ENCODE measurements at places on chromosomes 2 and 18.

DNA sequence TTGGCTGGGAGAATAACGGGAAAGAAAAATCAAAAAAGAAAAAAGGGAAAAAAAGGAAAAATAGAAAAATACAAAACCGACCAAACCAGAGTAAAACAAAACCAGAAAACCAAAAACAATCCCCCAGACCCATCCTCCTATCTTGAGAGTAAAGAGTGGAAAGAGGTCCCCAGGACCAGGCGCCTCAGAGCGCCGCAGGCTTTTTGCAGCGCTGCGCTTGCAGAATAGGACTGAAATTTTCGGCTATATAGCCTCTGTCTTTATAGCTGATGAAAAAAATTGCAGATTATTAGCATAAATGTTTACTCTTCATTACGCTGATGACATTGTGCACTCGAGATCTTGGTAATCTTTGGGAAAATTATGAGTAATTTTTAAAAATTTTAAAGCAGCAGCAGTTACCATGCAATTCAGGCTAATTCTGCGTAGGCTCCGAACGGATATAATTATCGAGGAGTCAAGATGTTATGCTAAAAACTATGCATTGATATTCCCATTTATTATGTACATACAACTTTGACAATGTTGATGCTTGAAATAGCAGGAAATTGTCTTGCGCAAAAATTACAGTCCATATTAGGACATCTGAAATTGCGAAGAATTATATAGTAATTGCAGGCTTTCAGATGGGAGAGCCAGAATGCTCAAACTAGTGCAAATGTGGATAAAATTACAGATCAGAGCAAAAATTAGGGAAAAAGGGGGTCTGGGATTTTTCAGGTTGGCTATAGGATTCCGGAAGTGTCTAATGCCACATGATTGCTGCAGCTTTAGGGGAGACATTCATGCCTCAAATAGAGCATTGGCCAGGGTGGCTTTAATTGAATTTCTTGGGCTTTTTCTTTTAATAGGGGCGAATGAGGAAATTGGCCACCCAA lies 8.3 kb downstream of the DLX1 start:
- DNase-seq = no peak

GRCh38 chr2:24211408-24211807 lies 36.6 kb downstream of the FAM228A start:
- no peak for DNase-seq

- DNase-seq = no peak
These were observed 107.5 kb downstream of the DTNA start for GRCh38 chr18:34817636-34818035.

- DNase-seq = no peak
These were observed 189.7 kb downstream of the PAX3 start for GRCh38 chr2:222108957-222109585.

- no peak for DNase-seq
These were observed 263.8 kb downstream of the LOXHD1 start for GRCh38 chr18:46393230-46393629.

DNA sequence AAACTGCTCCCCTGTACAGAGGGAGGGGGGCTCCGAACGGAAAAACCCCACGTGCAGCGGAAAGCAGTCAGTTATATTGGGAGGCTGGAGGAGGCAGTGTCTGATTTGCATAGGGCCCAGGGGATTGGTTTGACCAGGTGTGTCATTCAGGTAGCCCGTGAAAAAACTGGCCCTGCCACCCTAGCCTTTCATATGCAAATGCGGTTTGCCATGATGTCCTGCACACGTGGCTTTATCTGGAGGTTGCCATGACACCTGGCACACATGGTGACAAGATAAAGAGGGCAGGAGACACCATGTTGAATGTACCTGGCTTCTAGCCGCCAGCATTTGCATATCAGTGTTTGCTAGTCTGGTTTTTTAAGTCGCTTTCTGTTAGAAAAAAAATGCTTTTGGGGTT lies 20.5 kb downstream of the SLC25A52 start:
- no peak for DNase-seq

GRCh38 chr2:23456396-23456795 lies 71.4 kb downstream of the KLHL29 start:
- DNase-seq = no peak

DNA sequence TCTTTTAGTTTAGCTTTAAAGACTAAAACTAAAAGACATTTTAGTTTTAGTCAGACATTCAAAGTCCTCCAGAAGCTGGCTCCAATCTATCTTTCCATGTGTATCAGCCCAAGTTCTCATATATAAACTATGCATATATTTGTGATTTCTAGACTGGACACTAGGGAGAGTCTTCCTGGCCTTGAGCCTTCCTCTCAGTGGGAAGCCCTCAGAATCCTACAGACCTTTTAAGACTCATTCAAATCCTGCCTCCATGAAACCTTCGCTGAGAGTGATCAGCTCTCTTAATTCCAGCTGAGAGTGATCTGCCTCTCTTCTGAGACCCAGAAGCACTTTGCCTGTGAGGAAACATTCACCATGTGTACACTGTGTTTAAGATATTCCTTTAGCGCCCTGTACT lies 452.7 kb downstream of the TGIF1 start:
- DNase-seq = no peak

DNA sequence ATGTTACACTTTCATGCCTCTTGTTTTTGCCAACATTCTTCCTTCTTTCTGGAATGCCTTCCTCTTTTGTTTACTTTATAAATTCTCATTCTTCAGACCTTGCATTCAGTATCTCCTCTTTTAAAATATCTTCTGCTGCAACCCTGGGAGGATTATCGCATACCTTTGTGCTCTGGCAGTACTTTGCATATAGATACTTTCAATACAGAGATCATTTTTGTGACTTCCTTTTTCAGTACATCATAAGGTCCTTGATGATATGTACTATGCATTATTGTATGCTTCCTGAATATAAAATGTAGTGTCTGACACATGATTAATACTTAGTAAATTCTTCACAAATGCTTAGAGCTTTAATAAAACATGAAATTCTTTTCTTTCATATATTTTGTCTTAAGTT lies 538.7 kb downstream of the TRIB2 start:
- DNase-seq = no peak

- DNase-seq = no peak
These were observed 8.9 kb upstream of the LTBP1 start for GRCh38 chr2:32937602-32938448.

- DNase-seq = peak; percentile 40
These were observed 637 bp upstream of the SFT2D3 start for GRCh38 chr2:127700527-127701192.

DNA sequence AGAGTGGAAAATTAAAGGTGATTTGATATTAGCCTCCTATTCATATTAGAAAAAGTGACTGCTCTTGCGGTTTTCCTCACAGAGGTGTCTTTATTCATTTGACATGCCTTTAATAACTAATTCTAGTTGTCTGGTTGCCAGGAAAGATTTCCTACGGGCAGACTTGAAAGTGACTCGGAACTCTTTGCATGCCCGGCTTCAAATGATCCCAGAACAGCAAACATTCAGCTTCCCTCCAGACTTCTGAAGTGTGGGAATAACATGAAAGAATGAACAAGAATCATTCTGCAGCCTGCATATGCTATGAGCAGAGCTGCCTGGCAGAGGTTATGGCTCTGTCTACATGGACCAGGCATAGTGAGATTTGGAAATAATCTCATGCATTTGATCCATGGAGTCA lies 89.6 kb upstream of the PKDCC start:
- no peak for DNase-seq

- DNase-seq = no peak
These were observed 1481.1 kb upstream of the ACVR2A start for GRCh38 chr2:146363731-146364130.

Data from ascending aorta (tissue), 2 donors.